ENCODE measurements at places on chromosomes 7 and 10.

- peak; percentile 53 for DNase-seq
These were observed 26.5 kb upstream of the CCDC126 start for GRCh38 chr7:23570592-23571200.

GRCh38 chr10:21508706-21509331 lies 16.7 kb downstream of the SKIDA1 start:
- DNase-seq, result no peak

- no peak for DNase-seq
These were observed 73.6 kb upstream of the LSM8 start for GRCh38 chr7:118110178-118110925.

DNA sequence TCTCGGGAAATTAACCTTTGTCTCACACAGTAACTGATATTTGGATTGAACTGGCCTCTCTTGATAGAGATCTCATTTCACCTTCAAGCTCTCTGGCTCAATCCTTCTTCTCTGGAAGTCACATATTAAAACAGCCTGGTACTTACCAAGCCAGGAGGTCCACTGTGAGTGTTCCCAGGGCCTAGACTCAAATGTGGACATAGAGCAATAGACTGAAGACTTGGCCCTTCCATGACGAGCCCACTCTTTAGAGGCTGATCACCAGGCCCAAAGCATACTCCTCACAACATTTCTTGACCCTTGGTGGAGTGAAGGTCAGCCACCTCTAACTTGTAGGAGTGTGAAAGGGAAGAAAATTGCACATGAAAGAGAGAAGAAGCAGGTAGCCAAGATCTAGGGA lies 38.5 kb downstream of the COL1A2 start:
- no peak for DNase-seq

GRCh38 chr7:143242306-143242705 lies 20.5 kb downstream of the TAS2R40 start:
- DNase-seq, result no peak

DNA sequence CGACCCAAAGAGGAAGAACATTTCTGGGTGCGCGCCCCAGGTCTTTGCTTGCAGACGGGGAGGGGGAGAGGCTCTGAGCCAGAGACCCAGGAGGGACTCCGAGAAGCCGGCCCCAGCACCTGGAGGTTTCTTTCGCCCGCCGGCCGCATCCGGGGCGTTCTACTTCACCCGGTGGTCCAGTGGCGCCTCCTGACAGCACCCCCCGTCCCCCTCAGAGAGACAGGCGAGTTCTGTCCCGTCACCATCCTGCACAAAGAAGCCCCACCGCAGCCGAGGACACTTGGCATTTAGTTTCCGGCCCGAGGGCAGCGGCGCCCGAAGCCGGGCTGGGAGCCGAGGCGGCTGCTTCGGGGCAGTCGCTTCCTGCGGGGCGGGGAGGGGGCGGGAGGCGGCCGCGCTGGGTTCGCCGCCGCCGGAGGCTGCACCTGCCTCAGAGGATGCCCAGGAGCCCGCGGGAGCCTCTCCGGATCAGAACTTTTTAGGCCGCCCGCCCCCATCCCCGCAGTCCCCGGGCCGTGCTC lies at the start of gene TMEM178B:
TSS of gene TMEM178B (plus strand) at position 424 of the 521 bp plus-strand sequence.
- DNase-seq, result peak; percentile 20

DNA sequence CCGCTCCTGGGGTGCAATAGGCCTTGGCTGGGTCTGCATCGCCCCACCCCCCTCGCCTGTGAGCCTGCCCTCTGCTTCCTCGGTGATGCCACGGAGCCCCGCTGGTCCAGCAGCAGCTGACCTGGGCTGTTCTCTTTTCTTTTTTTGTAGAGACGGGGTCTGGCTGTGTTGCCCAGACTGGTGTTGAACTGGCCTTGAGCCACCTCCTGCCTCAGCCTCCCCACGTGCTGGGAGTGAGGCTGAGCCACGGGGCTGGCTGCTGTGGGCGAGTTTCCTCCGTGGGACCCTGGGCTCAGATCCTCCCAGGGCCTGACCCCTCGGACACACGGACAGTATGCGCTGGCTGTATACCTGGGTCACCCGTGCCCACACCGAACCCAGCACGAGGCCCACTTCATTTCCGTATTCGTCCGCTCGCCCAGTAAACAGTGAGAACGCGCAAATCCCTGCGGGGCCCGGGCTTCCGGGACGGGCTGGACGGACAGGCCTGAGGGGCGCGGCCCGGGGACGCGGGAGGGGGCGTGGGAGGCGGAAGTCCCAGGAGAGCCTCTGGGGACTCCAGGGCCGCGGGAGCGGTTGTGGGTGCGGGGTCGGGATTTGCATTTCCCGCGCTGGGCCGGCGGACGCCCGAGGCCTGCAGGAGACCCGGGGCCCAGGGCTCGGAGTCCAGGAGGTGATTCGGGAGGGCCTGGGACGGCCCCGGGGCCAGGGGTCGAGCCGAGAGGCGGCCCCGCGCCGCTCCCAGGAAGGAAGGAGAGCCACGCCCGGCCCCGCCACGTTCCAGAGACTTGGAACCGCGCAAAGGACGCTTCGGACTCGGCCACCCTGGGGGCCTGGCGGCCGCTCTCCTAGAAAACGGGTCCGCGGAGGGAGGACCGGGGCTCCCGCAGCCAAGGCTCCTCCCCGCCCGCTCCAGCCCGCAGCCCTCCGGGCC lies 57.7 kb upstream of the DNAJB6 start:
- DNase-seq, result no peak

GRCh38 chr7:105102557-105103352 lies 88.8 kb downstream of the KMT2E start:
- DNase-seq, result no peak

GRCh38 chr7:5455581-5456219 lies 32.1 kb upstream of the TNRC18 start:
- DNase-seq, result no peak

GRCh38 chr10:110843031-110843430 lies 28.7 kb upstream of the PDCD4 start:
- no peak for DNase-seq

- no peak for DNase-seq
These were observed 1.3 kb upstream of the EIF3B start for GRCh38 chr7:2353113-2353935.

DNA sequence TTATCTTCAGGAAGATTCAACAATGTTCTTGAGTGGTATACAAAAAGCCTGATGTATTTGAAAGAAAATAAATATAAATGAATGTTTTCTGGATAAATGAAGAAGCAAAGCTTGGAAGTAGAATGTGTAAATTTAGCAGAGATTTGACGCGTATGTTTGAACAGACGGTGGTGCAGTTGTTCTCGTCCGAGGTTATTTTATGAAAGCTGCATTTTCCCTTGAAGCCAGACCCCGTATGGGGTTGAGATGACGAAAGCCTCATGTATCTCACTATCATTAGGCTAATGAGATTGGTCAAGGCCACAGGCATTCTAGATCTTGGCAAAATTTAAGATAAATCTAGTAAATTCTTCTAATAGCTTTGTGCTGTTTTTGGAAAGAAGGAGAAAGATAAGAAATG lies 195.2 kb downstream of the NXPH1 start:
- no peak for DNase-seq

GRCh38 chr10:132204781-132205473 lies 18.2 kb downstream of the DPYSL4 start:
- DNase-seq, result no peak

- DNase-seq, result no peak
These were observed 94.2 kb downstream of the CDK14 start for GRCh38 chr7:90690159-90690858.

GRCh38 chr7:35004531-35005095 lies 32.7 kb downstream of the DPY19L1 start:
- DNase-seq, result no peak

DNA sequence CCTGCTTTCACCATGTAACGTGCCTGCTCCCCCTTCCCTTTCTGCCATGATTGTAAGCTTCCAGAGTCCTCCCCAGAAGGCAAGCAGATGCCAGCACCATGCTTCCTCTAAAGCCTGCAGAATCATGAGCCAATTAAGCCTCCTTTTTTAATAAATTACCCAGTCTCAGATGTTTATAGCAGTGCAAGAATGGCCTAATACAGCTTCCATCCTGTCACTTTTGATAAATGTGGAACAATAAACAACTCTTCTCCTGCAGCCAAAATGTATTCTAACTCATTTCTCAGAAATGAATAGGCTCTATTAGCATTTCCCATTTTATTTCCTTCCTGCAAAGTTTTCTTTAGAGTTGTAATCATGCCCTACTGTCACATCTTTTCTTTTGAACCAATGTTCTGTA lies 43.4 kb downstream of the C7orf25 start:
- no peak for DNase-seq

DNA sequence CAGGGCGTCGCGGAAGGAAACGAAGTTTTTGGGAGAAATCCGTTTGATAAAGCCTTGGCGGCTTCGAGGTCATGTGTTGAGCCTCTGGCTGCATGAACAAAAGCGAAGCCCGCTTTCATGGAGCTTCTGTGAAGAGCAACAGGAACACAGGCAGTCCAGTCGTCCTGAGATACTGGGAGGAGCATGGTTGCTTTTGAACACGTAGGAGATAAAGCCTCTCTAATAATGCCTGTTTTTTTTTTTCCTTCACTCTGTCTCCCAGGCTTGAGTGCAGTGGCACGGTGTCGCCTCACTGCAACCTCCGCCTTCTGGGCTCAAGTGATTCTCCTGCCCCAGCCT lies 473 bp upstream of the ZNF32 start:
- DNase-seq, result no peak

DNA sequence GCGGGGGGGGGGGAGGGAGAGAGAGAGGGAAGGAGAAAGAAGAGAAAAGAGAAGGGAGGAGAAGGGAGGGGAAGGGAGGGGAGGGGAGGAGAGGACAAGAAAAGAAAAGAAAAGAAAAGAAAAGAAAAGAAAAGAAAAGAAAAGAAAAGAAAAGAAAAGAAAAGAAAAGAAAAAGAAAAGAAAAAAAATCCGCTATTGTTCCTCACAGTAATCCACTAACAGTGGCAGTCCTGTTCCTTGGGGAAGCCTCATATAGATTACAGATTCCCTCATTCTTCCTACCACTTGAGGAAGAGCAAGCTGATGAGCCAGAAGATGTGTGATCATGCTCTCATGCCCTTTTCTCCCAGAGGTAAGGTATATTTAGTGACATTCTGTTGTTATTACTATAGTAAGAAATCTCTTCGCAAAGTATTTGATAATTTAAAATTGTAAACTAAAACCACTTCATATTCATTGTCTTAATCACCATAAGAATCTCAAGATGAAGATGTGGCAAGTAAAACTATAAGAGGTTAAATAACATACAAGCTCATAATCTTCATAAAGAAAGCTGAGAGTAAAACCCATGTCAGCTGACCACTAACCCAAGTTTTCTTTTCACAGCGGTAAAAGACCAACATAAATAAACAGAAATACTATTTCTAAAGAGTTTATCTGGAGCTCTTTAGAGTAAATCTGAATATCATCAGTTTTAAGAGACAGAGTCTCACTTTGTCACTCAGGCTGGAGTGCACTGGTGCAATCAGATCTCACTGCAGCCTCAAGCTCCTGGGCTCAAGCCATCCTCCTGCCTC lies 128.1 kb downstream of the JMJD1C start:
- no peak for DNase-seq

- DNase-seq, result no peak
These were observed 51.1 kb upstream of the ADRB1 start for GRCh38 chr10:113992471-113993011.

DNA sequence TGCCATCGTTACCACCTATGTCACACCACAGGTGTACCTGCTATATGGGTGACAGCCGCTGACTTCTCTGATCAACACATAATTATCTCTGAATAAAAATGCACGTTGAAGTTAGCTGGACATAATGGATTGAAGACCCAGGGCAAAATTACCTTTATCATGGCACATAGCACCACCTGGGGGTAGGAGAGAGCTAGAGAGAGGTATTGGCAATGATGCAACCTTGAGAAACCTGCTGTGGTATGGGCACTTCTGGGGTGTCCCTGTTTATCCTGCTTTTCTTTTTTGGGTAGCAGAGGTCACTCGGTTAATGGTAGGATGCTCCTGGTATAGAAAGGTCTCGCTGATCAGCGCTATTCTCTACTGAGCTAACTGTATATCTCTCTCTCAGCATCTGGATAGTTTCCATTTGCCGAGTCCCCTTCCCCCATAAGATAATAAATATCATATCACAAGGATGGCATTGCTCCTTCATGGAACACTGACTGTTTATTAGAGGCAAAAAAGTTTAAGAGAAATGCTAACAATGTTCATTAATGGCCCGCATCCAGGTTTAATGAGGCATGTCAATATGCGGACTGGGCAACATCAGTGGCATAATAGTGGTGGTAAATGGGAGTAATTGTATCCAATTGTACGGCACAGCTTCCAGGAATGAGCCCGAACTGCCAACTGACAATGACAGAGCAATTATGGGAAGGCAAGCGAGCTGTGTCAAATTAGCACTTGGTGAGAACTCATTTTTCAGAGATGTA lies 323.1 kb downstream of the TFEC start:
- no peak for DNase-seq

DNA sequence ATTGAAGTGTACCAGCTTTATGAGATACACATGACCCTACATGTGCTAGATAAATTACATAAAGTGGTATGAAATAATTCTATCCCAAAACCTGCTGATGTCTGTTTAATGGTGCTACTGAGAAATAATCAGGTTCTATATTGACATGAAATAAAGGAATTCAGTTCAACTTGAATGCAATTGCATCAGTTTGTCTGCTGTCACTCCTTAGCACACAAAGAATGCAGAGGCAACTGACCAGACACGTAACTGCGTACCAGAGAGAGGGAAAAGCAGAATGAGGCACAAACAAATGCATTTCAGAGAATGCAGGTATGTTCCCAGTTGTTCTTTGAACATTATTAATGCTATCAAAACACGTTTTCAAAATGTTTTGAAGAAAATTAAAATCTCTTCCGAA lies 98.8 kb upstream of the AGR3 start:
- DNase-seq, result no peak

DNA sequence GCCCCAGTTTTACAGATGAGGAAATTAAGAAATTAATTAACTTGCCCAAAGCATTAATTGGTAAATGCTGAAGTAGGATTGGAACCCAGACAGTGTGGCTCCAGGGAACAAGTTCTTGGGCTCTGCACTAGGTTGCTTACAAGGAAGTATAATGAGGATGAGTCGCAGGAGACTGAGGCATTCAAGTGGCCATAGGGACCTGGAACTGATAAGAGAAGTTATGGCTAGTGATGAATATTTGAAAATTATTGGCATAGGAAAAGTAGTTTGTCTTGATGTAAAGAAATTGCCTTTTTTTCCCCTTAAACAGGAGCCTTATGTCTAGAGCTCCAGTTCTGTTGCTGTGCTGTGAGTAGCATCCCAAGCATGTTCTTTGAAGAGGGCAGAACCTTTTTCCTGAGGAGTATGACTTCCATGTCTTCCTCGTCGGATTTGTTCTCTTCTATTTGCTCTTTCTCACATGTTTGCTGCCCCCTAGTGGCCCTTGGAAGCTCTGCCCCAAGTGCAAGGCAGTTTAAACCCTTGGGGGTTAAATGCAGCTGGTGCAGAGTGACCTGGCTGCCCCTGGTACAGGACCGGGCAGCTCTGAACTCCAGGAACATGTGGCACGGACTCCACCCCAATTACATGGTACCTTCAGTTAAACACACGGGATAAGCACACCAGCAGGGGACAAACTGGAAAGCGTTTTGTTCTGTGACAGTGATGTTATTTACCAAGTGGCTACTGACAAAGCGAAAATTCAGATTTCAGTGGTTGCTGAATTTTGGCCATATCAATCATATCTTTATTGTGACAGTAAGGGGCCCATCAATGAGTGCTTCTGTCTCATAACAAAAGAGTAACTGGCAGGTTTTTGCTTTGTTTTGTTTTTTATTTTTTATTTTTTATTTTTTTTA lies 148.8 kb downstream of the HECW1 start:
- DNase-seq, result peak; percentile 76

- no peak for DNase-seq
These were observed 99.6 kb downstream of the ZMYND11 start for GRCh38 chr10:234708-235406.

- no peak for DNase-seq
These were observed 9.2 kb downstream of the BNIP3 start for GRCh38 chr10:131972474-131973071.
